ENCODE measurements at places on chromosomes 3 and 15. TPM values are rescaled to one million over a fixed set of nuclear protein-coding genes. Genes with fewer than 3 reads are reported as not detected.

DUOX2 gene
- not detected for polyA plus RNA-seq

GP9 gene
- 6.8 TPM for polyA plus RNA-seq

MUC4 gene
- polyA plus RNA-seq, result 0.19 TPM

CGNL1 gene
- not detected for polyA plus RNA-seq

ACKR4 gene
- not detected for polyA plus RNA-seq

DNASE1L3 gene
- polyA plus RNA-seq, result 41.5 TPM

LYSMD2 gene
- 120 TPM for polyA plus RNA-seq

GRCh38 chr3:21235491-21235890 is 515.5 kb downstream of the ZNF385D start:
- no peaks in the 10 kb centered on the region for H3K4me1 ChIP-seq
- no peak overlapping the region for H3K27ac ChIP-seq
- H3K36me3 ChIP-seq, result no peaks in the 10 kb centered on the region
- no peak overlapping the region for H3K4me3 ChIP-seq

DNA sequence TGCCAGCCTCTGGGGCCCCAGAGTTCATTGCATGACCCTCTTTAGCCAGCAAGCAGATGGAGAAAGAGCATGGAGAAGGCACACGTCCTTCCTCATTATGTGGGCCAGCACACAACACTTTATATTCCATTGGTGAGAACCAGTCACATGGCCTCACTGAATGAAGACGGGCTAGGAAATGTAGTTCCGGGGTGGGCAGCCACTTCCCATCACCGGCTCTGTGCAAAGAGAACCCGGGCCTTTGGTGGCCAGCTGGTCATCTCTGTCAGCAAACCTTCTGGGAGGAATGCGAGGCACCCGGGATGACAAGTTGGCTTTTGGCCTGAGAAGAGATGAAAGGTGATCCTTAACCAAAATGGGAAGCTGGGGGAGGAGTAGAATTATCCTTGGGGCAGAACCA is 90.2 kb upstream of the VGLL4 start:
- peaks cover 14% of the 10 kb centered on the region for H3K27me3 ChIP-seq
- H3K4me3 ChIP-seq, result no peak overlapping the region
- H3K36me3 ChIP-seq, result no peaks in the 10 kb centered on the region
- DNase-seq, result no peak
- H3K4me1 ChIP-seq, result no peaks in the 10 kb centered on the region

DNA sequence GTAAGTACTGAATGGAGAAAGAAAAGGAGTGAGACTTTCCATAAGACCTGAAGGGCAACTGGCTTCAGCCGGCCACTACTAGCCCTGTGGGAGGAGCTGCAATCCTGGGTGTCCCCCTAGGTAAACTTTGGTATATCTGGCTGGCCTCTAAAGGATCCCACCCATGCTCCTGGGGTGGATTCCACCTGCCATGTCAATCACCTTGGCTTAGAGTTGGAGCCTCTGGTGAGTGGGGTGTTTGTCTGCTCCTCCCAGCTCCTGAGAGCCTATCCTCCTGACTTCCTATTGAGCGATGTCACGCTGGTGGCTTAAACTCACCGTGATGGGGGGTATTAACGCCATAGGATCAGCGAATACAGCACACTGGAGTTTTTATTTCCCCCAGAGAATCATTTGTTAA is 2.6 kb downstream of the SPTBN5 start:
- no peaks in the 10 kb centered on the region for H3K36me3 ChIP-seq
- no peak overlapping the region for H3K27ac ChIP-seq
- no peak for DNase-seq
- H3K4me3 ChIP-seq, result no peak overlapping the region

GRCh38 chr15:63908281-63908680 is 74.5 kb upstream of the HERC1 start:
- no peak overlapping the region for H3K4me3 ChIP-seq
- no peaks in the 10 kb centered on the region for H3K36me3 ChIP-seq
- H3K27me3 ChIP-seq, result no peaks in the 10 kb centered on the region
- H3K27ac ChIP-seq, result no peak overlapping the region
- DNase-seq, result no peak

- no peak overlapping the region for H3K27ac ChIP-seq
- DNase-seq, result no peak
- no peaks in the 10 kb centered on the region for H3K36me3 ChIP-seq
- H3K27me3 ChIP-seq, result no peaks in the 10 kb centered on the region
- no peak overlapping the region for H3K4me3 ChIP-seq
Observed at GRCh38 chr3:146077181-146077580, 83.8 kb downstream of the PLOD2 start.

GRCh38 chr3:129593595-129594339 is 12.7 kb downstream of the PLXND1 start:
- H3K36me3 ChIP-seq, result no peaks in the 10 kb centered on the region
- H3K27ac ChIP-seq, result peak overlapping the region; percentile 23
- H3K4me3 ChIP-seq, result peak overlapping the region; percentile 90
- H3K4me1 ChIP-seq, result peaks cover 27% of the 10 kb centered on the region
- no peak for DNase-seq
- peaks cover 13% of the 10 kb centered on the region for H3K27me3 ChIP-seq

DNA sequence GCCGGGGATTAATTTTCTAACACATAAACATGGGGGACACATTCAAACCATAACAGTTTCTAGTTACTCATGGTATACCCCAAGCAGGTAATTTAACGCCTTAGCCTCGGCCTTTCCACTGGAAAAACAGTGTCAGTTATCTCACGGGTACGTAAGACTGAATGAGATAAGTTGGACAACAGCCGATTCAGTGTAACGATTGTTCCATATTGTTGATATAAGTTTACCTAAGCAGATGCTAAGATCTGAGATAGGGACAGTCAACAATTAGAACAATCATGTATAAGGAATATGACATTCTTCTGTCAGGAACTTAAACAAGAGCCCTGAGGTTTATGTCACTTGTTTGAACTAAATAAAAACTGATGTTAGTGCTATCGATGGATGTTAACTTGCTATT is 130.8 kb downstream of the GHSR start:
- no peaks in the 10 kb centered on the region for H3K4me1 ChIP-seq
- no peaks in the 10 kb centered on the region for H3K36me3 ChIP-seq
- no peak for DNase-seq
- no peaks in the 10 kb centered on the region for H3K27me3 ChIP-seq

- peak overlapping the region; percentile 77 for H3K27ac ChIP-seq
- H3K36me3 ChIP-seq, result no peaks in the 10 kb centered on the region
- DNase-seq, result no peak
Observed at GRCh38 chr3:194121891-194122631, 13.9 kb upstream of the HES1 start.

GRCh38 chr3:54264050-54264449 is 141.7 kb downstream of the CACNA2D3 start:
- H3K36me3 ChIP-seq, result no peaks in the 10 kb centered on the region
- peaks cover 3% of the 10 kb centered on the region for H3K4me1 ChIP-seq
- no peak overlapping the region for H3K27ac ChIP-seq
- no peak for DNase-seq
- peaks cover 20% of the 10 kb centered on the region for H3K27me3 ChIP-seq

- H3K27ac ChIP-seq, result no peak overlapping the region
- no peaks in the 10 kb centered on the region for H3K27me3 ChIP-seq
- peaks cover 12% of the 10 kb centered on the region for H3K36me3 ChIP-seq
- DNase-seq, result no peak
- H3K4me3 ChIP-seq, result no peak overlapping the region
Observed at GRCh38 chr3:45864760-45865519, 21.4 kb upstream of the CCR9 start.

DNA sequence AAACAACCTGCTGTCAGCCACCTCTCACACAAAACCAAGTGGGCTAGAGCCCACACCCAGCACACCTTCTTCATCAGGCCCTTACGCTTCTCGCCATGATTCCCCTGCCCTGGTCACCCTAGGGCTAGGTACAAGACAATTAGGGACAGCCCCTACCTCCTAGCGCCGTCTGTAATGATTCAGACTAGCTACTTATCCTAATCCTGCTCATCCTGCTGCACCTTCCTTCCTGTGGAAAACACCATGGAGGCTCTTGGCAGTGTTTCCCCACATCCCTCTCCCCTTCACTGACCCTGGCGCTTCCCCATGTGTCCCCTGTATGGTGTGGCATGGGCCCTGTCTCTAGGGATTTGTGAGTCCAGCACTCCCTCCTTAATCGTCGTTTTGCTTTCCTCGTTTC is 39.6 kb upstream of the ICE2 start:
- no peak for DNase-seq
- H3K27ac ChIP-seq, result peak overlapping the region; percentile 56
- no peaks in the 10 kb centered on the region for H3K27me3 ChIP-seq
- no peak overlapping the region for H3K4me3 ChIP-seq
- no peaks in the 10 kb centered on the region for H3K36me3 ChIP-seq

DNA sequence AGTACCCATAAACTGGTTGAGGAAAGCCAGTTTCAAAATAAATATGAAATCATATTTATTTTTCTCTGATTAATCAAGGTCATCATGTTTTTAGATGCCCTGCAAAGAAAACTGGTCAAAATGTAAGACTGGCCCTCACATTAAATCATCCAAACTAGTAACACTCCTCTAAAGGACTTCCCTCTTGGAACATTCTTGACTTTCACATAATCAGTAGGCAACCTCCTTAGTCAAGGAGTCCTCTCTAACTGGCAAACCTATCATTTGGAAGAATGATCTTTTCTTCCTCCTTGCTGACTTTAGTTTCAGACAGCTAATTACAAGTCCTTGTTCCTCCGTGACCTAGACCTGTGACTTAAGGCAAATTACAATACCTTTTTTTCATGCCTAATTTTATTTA is 82.5 kb upstream of the DCBLD2 start:
- no peak overlapping the region for H3K27ac ChIP-seq
- peaks cover 5% of the 10 kb centered on the region for H3K27me3 ChIP-seq
- no peaks in the 10 kb centered on the region for H3K4me1 ChIP-seq
- H3K4me3 ChIP-seq, result no peak overlapping the region
- DNase-seq, result no peak

DNA sequence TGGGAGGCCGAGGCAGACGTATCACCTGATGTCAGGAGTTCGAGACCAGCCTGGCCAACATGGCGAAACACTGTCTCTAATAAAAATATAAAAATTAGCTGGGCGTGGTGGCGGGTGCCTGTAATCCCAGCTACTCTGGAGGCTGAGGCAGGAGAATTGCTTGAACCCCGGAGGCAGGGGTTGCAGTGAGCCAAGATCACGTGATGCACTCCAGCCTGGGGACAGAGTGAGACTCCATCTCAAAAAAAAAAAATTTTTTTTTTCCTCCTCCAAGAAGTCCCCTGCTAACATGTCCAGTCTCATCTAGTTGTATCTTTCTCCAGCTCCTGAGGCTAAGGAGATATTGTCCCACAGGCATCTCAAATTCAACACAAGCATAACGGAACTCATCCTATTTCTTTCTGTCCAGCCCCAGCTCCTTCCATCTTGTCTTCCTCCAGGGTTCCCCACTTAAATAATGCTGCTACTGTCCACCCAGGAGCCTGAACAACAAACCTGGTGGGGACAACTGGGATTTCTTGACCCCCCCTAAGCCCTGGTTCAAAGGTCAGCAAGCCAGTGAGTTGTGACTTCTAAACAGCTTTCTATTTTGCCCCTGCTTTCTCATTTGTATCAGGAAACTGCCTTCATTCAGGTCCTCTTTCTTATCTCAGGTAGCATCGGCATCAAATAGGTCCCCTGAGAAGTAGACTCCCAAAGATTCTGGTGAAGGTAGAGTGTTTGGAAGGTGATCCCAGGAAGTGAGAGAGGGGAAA is 4.1 kb upstream of the MEF2A start:
- H3K4me1 ChIP-seq, result peaks cover 38% of the 10 kb centered on the region
- no peak overlapping the region for H3K27ac ChIP-seq
- no peak overlapping the region for H3K4me3 ChIP-seq
- no peak for DNase-seq
- no peaks in the 10 kb centered on the region for H3K27me3 ChIP-seq

- DNase-seq, result no peak
- peaks cover 3% of the 10 kb centered on the region for H3K27me3 ChIP-seq
- H3K4me3 ChIP-seq, result no peak overlapping the region
- H3K4me1 ChIP-seq, result no peaks in the 10 kb centered on the region
- no peaks in the 10 kb centered on the region for H3K36me3 ChIP-seq
Observed at GRCh38 chr3:63719796-63720445, 67.4 kb downstream of the SNTN start.

DNA sequence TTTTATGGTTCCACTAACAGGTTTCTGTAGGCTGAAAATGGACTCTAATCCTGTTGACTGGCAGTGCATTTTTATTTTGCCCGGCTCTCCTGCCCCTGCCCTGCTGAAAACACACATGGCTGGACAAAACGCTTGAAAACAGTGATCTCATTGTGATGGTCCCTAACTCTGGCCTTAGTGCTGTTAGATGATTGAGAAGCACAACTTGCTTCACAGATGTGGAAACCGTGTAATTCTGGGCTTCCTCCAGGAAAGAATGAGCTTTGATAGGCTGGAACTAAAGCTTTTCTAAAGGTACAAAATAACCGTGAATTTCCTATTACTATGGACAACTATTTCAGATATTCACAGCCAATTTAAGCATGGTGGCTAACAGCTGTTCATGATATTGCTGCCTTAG is 121.4 kb downstream of the VGLL3 start:
- H3K4me3 ChIP-seq, result no peak overlapping the region
- no peak overlapping the region for H3K27ac ChIP-seq
- H3K36me3 ChIP-seq, result no peaks in the 10 kb centered on the region
- no peaks in the 10 kb centered on the region for H3K27me3 ChIP-seq

GRCh38 chr15:58909616-58910015 is 23.9 kb downstream of the SLTM start:
- no peaks in the 10 kb centered on the region for H3K27me3 ChIP-seq
- DNase-seq, result no peak
- peak overlapping the region; percentile 57 for H3K27ac ChIP-seq
- peaks cover 31% of the 10 kb centered on the region for H3K4me1 ChIP-seq

DNA sequence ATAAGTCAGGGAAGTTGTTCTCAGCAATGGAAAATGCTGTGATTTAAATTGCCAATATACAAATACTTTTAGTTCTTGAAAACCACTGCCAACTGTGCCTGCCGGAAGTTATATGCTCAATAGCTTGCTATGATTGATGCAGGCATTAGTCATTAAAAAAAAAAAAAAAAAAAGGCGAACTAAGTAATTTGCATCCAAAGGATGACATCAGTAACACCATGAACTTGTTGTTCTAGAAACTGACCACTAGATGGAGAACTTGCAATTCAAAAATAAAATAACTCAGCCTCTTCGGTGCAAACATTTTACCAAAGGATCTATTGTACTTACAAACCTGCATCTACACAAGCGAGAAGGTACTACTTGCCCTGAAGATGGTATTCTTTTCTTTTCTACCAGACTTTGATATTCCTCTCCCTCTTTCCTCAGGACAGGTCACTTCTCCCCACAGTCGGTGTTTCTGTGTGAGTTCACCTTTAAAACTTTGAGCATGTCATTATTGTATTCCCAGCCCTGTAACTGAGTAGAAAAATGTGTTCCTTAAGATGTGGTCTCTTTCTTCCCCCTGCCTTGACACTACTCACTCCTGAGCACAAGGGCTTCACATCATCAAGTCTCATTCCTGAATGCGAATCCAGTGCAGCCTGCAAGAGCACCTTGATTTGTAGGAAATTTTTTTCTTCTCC is 115.0 kb upstream of the VEPH1 start:
- peak; percentile 47 for DNase-seq
- H3K27ac ChIP-seq, result no peak overlapping the region
- no peak overlapping the region for H3K4me3 ChIP-seq

GRCh38 chr3:105752791-105753415 is 115.9 kb downstream of the CBLB start:
- H3K27me3 ChIP-seq, result no peaks in the 10 kb centered on the region
- H3K4me1 ChIP-seq, result peaks cover 56% of the 10 kb centered on the region
- H3K27ac ChIP-seq, result peak overlapping the region; percentile 86
- peaks cover 8% of the 10 kb centered on the region for H3K36me3 ChIP-seq
- H3K4me3 ChIP-seq, result peak overlapping the region; percentile 70

Measured in naive B cell (primary cell).